Kidney (tissue), 22 donors: ENCODE measurements at places on chromosomes 13 and 19.

DNA sequence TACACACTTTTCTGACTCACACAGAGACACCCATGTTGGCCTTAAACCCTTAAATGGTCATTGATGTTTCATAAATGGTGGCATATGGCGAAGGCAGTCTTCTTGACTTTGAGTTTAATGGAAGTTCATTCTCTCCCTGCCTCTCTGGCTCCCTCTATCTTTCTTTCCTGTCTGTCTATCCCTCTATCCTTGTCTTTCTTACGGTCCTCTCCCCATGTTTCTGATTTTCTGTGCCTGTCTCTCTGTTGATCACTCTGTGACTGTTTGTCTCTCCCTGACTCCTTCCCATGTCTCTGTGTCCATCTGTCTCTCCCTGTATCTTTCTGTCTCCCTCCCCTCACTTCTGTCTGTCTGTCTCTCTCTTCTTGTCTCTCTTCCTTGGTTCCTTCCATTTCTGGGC, 43.2 kb upstream of the SHKBP1 start:
- DNase-seq, result no peak

DNA sequence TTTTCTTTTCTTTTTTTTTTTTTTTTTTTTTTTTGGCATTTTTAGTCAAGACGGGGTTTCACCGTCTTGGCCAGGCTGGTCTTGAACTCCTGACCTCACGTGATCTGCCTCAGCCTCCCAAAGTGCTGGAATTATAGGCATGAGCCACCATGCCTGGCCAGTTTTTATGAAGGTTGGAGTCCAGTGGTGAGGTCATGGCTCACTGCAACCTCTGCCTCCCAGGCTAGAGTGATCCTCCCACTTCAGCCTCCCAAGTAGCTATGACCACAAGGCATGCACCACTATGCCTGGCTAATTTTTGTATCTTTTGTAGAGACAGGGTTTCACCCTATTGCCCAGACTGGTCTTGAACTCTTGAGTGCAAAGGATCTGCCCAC, 4.2 kb downstream of the SNRPA start:
- DNase-seq, result no peak

DNA sequence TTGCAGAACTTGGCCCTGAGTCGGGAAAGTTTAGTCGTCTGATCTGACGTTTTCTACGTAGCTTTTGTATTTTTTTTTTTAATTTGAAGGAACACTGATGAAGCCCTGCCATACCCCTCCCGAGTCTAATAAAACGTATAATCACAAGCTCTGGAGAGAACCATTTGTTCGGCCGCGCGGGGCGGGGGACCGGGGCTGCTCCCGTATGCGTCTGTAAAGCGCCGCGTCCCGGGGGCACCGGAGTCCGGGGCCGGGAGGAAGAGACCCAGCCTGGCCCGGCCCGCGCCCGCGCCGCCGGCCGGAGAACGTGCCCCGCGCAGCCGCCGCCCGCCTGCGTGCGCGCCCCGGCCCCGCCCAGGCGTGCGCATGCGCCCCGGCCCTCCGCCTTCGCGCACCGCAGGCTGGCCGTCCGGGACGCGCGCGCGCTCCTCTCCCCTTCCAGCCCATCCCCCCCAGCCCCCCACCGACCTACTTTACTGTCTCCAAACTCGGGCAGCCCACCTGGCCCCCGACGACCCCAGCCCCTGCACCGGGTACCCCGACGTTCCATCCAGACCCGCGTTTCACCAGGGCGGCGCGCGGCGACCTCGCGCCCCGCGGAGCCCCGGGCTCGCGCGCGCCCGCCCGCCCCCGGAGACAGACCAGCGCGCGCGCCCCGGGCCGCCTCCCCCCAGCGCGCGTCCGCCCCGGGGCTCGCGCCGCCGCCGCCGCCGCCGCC, 785 bp upstream of the USF2 start:
- DNase-seq, result peak; percentile 76

DNA sequence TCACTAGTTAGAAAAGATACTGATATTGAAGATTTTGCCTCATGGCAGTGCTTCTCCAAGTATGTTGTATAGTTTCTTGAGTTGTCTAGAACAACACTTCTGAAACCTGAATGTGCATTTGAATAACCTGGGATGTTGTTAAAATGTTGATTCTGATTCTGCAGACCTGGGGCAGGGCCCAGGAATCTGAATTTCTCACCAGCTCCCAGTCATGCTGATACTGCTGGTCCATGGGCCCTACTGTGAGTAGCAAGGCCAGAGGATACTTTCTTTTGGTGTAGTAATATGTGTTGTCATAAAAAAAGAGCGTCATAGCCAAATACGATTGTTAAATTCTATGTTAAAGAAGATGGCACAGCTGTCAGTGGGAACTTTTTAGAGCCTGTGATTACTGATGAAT, 41.6 kb upstream of the C1QTNF9 start:
- DNase-seq, result no peak

DNA sequence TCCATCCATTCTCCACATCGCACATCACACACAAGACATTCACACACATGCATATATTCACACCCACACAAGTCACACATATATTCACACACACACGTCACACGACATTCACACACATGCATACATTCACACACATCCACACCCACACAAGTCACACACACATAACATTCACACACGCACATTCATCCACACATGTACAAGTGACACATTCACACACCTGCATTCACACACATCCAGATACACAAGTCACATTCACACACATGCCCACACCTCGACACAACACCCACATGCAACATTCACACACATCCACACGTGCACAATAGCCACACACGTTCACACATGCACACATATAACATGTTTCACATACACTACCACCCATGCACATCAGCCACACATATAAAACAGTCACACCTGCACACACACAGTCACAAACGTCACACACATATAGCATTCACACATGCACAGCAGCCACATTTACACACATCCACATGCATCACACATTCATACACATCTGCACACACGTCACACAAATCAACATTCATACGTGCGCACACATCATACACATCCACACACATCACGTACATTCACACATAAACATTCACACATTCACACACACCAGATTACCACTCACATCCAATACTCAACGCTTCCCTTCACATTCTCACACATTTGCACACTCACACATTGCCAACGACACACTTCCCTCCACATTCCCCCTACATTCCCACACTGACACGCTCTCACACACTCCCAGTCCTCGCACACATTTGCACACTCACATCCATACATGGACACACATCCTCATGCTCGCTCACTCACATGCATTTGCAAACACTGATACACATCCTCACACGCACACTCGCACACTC, 41.0 kb downstream of the ANKRD10 start:
- peak; percentile 16 for DNase-seq

GRCh38 chr19:39160523-39160861, 34.9 kb downstream of the PAK4 start:
- DNase-seq, result no peak

DNA sequence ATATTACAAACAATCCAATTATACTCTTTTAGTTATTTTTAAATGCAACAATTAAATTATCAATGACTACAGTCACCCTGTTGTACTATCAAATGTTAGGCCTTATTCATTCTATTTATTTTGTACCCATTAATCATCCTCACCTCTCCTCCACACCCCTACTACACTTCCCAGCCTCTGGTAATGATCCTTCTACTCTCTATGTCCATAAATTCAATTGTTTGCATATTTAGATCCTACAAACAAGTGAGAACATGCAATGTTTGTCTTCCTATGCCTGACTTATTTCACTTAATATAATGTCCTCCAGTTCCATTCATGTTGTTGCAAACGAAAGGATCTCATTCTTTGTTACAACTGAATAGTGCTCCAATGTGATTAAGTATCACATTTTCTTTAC, 1414.6 kb downstream of the SLITRK1 start:
- no peak for DNase-seq

GRCh38 chr13:78603240-78603957, at the start of gene POU4F1:
TSS of gene POU4F1 (minus strand) at chr13:78603552. CDS start at chr13:78603326, 226 bp downstream.
- peak; percentile 65 for DNase-seq

GRCh38 chr13:55583953-55584593, 1556.6 kb upstream of the PRR20A start:
- DNase-seq, result no peak

GRCh38 chr13:112626124-112626523, 38.2 kb upstream of the TUBGCP3 start:
- DNase-seq, result peak; percentile 62

- DNase-seq, result no peak
Measured at GRCh38 chr19:55459950-55460657, 1.3 kb downstream of the ISOC2 start.

DNA sequence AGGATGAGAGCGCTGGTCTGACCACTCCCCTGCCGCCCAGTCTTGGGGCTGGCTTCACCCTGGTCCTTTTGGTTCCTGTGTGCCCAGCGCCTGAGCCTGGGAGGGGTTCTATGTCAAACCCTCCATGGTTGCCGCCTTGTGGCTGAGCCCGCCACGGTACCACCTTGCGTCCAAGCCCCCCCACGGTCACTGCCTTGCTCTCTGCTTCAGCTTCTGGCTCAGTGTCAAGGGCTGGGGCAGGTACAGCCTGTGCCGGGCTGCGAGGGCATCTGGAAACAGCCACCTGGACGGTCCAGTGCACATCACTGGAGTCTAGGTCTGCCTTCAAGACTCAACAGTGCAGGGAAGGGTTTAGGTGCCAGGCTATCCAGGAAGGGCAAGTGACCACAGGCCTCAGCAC, 14.3 kb upstream of the GALP start:
- DNase-seq, result no peak
